ENCODE measurements at places on chromosomes 1 and 21. TPM values are rescaled to one million over a fixed set of nuclear protein-coding genes. Genes with fewer than 3 reads are reported as not detected.

GRCh38 chr1:203781962-203782361 is 13.5 kb upstream of the ZBED6 start:
- no peak overlapping the region for H3K4me3 ChIP-seq
- no peak overlapping the region for H3K27ac ChIP-seq
- no peaks in the 10 kb centered on the region for H3K27me3 ChIP-seq
- no peak for DNase-seq
- no peaks in the 10 kb centered on the region for H3K4me1 ChIP-seq
- no peaks in the 10 kb centered on the region for H3K36me3 ChIP-seq

DNA sequence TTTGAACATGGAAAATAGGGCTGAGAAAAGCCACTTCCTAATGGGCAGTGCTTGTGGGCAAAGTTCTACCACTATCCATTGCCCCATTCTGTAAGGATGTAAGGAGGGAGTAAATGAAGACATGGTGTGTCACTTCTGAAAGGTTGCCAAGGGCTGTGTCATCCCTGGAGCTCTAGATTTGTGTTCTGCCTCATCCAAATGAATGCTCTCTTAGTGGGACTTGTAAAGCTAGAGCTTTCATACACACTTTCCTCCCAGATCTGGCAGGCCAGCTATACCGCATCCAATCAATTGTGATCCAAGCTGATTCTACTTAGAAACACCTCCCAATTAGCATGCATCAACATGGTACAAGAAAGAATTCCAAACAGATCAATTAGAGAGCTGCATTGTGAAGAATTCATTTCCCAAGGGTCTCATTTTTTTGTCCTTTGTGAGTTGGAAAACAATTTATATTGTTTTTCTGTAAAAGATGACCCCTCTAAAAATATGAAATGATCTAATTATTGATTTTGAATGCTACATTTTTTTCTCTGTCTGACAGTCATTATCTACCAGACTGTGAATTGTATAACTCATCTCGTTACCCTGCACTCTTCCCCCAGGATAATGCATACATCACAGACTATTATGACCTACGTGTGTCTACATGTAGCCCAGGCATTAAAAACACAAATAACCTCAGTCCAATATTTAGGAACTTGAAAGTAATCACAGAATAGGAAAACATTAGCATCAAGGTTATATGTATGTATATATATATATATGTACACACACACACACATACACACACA is 117.1 kb upstream of the DUSP10 start:
- H3K27me3 ChIP-seq = no peaks in the 10 kb centered on the region
- H3K4me3 ChIP-seq = no peak overlapping the region
- no peak overlapping the region for H3K27ac ChIP-seq
- no peak for DNase-seq
- no peaks in the 10 kb centered on the region for H3K36me3 ChIP-seq

- peak; percentile 5 for DNase-seq
- peak overlapping the region; percentile 23 for H3K27ac ChIP-seq
- H3K27me3 ChIP-seq = no peaks in the 10 kb centered on the region
- H3K36me3 ChIP-seq = no peaks in the 10 kb centered on the region
- peaks cover 10% of the 10 kb centered on the region for H3K4me1 ChIP-seq
Observed at GRCh38 chr1:240575981-240576662, 35.8 kb downstream of the GREM2 start.

DNA sequence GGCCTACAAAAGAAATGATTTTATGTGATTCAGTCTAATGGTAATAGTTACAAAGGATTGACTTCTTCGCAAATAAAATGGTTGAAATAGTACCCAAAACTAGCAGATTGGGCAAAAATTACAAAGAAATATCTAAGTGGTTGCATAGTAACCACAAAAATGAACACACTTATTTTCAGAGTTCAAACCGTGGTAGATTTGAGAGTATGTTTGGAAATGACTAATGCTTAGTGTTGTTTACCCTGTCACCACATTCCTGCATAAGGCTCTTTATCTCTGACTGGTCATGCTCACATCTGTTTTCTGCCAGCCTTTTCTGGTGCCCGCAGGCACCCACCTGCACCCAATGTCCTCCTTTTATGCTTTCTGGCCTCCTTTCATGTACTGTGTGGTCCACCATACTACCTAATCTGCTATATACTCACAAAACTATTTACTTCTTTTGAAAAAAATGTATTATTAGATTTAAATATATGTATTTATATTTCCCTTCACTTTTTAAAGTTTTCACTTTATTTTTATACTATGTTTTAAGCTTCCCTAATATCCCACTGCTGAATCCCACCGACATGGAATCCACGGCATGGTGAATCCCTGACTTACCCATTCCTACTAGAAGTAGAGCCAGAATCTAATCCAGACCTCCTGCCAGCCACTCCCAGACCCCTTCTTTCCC is 30.3 kb downstream of the PTPRC start:
- peaks cover 52% of the 10 kb centered on the region for H3K4me1 ChIP-seq
- peak overlapping the region; percentile 61 for H3K27ac ChIP-seq
- DNase-seq = peak; percentile 56
- peaks cover 83% of the 10 kb centered on the region for H3K36me3 ChIP-seq
- H3K4me3 ChIP-seq = no peak overlapping the region

DNA sequence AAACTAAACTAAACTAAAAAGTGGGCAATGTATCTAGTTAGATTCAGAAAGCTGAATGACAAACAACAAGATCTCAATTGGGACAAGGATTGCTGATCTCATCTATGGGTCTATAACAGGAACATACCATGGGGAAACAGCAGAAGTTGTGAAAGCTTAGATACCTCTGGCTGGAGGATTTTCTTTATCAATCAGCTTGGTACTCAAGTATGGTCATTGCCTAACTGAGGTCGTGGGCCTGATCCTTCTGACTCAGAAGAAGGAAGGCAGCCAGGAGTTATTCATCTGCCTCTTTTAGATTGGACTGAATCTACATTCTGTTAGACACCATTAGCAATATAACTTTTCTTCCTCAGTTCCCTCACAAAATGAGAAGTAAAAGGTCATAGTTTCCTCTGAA is 39.7 kb downstream of the DNTTIP2 start:
- H3K4me1 ChIP-seq = peaks cover 5% of the 10 kb centered on the region
- H3K27ac ChIP-seq = no peak overlapping the region
- H3K27me3 ChIP-seq = no peaks in the 10 kb centered on the region
- no peak overlapping the region for H3K4me3 ChIP-seq
- no peaks in the 10 kb centered on the region for H3K36me3 ChIP-seq

DNA sequence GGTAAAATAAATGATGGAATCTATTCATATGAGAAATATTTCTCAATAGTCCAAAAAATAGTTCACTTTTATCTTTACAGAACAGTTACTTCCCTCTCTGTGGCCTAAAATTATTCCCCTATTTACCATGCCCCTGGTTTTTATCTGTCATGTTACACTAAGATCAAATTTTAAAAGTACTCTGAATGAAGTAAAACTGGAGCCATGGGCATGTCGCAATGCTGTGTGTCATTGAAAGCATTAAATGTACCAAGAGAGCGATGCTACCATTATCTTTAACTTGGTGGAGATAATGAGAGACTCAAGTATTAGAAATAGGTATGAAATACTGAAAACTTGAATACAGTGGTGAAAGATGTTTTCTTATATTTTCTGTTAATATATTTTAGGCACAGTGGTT is 146.2 kb downstream of the KCNT2 start:
- no peak overlapping the region for H3K4me3 ChIP-seq
- no peaks in the 10 kb centered on the region for H3K4me1 ChIP-seq
- no peak for DNase-seq
- H3K27me3 ChIP-seq = no peaks in the 10 kb centered on the region

- H3K27me3 ChIP-seq = no peaks in the 10 kb centered on the region
- no peaks in the 10 kb centered on the region for H3K36me3 ChIP-seq
- H3K4me1 ChIP-seq = peaks cover 43% of the 10 kb centered on the region
- no peak overlapping the region for H3K27ac ChIP-seq
- H3K4me3 ChIP-seq = no peak overlapping the region
- DNase-seq = no peak
Observed at GRCh38 chr1:210332233-210332632, 3.5 kb downstream of the HHAT start.

DNA sequence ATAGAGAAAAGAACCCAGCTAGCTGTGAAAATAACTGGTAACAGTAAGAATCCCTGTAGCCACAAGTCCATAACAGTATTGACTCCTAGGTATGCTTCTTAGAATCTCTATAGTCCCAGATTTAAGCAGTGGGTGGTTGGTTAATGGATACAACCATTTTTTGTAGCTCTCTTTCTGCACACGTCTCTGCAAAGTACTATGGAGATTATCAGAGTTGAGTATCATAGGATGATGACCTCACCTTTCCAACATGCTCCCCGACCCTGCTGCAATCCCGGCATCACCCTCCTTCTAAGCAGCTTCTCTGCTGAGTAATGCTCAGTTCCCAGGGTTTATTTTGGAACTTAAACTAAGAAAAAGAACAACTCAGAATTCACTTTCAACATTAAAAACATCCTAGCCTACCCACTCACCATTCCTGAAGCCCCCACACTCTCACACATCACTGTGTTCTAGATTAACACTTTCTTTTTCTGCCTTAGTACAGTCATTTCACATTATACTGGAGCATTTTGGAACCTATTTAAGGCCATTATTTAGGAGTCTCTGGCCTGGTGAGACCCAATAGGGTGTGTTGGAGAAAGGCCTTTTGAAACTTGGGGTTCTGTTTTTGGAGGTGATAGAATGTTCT is 2.7 kb downstream of the MLLT11 start:
- DNase-seq = no peak
- peaks cover 12% of the 10 kb centered on the region for H3K4me1 ChIP-seq
- H3K27ac ChIP-seq = no peak overlapping the region

SLC2A5 gene
- total RNA-seq = not detected

OR2T29 gene
- total RNA-seq = not detected

TRNAU1AP gene
- total RNA-seq = 24.2 TPM

TPTE gene
- total RNA-seq = not detected

S100A9 gene
- 43.6 TPM for total RNA-seq

GJA4 gene
- not detected for total RNA-seq

Measured in CD4-positive, alpha-beta T cell (primary cell).